Activated CD4-positive, alpha-beta T cell treated with anti-CD3 and anti-CD28 coated beads, Interleukin-2, amount 10 ng/mL, durations not matched to agents 24 days and 14 days (primary cell): ENCODE measurements at places on chromosomes 7 and 10. TPM values are rescaled to one million over a fixed set of nuclear protein-coding genes. Genes with fewer than 3 reads are reported as not detected.

CRTAC1 gene
- not detected in 2 replicates for total RNA-seq

DGKI gene
- total RNA-seq, result 16.2 and 21.4 TPM in 2 replicates

FAM237B gene
- total RNA-seq, result not detected in 2 replicates

- no peaks in the 10 kb centered on the region for H3K36me3 ChIP-seq
- H3K4me3 ChIP-seq, result no peak overlapping the region
- DNase-seq, result no peak
- no peaks in the 10 kb centered on the region for H3K4me1 ChIP-seq
- no peak overlapping the region for H3K27ac ChIP-seq
Measured at GRCh38 chr7:21076574-21076973, 289.9 kb upstream of the SP8 start.

GRCh38 chr10:102612964-102613275 lies 31.4 kb upstream of the TRIM8 start:
- H3K4me3 ChIP-seq, result peak overlapping the region; percentile 27
- H3K36me3 ChIP-seq, result peaks cover 6% of the 10 kb centered on the region
- peaks cover 20% of the 10 kb centered on the region for H3K4me1 ChIP-seq
- DNase-seq, result peak; percentile 74
- H3K27me3 ChIP-seq, result no peaks in the 10 kb centered on the region

GRCh38 chr7:70894799-70895198 lies 237.1 kb upstream of the GALNT17 start:
- H3K27me3 ChIP-seq, result no peaks in the 10 kb centered on the region
- DNase-seq, result no peak
- no peak overlapping the region for H3K27ac ChIP-seq

DNA sequence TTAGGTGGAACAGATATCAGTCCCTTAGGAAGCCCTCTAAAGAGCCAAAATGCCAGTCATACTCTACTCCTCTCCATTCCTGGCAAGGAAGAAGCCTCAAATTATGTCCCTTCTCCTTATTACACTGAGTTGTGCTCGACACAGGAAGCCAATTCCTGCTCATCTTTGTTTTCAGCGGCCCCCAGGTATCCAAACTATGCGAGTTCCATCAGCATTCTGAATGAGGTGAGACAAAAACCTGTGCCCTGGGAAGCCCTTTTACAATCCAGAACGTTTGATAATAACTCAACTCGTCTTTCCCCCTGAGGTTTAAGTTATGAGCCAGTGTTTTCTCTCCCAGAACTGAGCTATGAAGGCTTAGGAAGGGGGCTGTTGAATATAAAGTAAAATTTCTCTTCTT lies 580.5 kb downstream of the NXPH1 start:
- no peaks in the 10 kb centered on the region for H3K27me3 ChIP-seq
- no peaks in the 10 kb centered on the region for H3K4me1 ChIP-seq
- DNase-seq, result no peak
- no peaks in the 10 kb centered on the region for H3K36me3 ChIP-seq

GRCh38 chr10:60101821-60102220 lies 195.5 kb upstream of the CCDC6 start:
- H3K4me3 ChIP-seq, result no peak overlapping the region
- H3K36me3 ChIP-seq, result peaks cover 5% of the 10 kb centered on the region
- no peak overlapping the region for H3K27ac ChIP-seq
- H3K27me3 ChIP-seq, result no peaks in the 10 kb centered on the region
- no peaks in the 10 kb centered on the region for H3K4me1 ChIP-seq

OR2A5 gene
- total RNA-seq, result not detected in 2 replicates

DNA sequence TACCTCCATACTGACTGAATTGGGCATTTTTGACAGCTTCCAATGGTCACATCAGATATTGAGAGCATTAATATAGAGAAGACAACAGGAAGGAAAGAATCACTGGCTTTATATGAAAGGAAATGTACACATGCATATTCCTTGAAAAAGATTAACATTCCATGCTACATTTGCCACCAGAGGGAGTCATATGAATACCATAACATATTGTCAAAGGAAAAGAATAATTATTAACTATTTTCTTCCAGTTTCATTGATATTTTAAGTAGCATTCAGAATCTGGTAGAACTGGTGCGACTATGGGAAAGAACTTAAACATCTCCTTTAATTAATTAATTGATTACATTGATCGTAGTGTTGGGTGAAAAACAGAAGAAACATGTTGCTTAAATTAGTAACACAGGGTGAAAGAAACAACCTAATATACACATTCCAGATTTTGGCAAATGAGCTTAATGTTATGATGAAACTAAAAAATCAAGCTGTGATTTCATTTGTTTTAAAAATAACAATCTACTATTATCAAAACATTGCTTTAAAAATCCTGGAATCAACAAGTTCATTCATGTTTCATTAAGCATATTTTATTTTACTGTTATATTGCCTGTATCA lies 71.5 kb downstream of the GPR85 start:
- no peak overlapping the region for H3K27ac ChIP-seq
- DNase-seq, result no peak
- no peaks in the 10 kb centered on the region for H3K4me1 ChIP-seq
- H3K36me3 ChIP-seq, result no peaks in the 10 kb centered on the region
- H3K4me3 ChIP-seq, result no peak overlapping the region

GRCh38 chr7:81745637-81746036 lies 24.2 kb downstream of the HGF start:
- no peaks in the 10 kb centered on the region for H3K36me3 ChIP-seq
- H3K4me3 ChIP-seq, result no peak overlapping the region
- no peaks in the 10 kb centered on the region for H3K27me3 ChIP-seq
- no peak for DNase-seq

GRCh38 chr10:22034333-22034732 lies 30.8 kb upstream of the DNAJC1 start:
- no peaks in the 10 kb centered on the region for H3K36me3 ChIP-seq
- no peak overlapping the region for H3K27ac ChIP-seq
- no peak for DNase-seq
- peaks cover 2% of the 10 kb centered on the region for H3K4me1 ChIP-seq

DNA sequence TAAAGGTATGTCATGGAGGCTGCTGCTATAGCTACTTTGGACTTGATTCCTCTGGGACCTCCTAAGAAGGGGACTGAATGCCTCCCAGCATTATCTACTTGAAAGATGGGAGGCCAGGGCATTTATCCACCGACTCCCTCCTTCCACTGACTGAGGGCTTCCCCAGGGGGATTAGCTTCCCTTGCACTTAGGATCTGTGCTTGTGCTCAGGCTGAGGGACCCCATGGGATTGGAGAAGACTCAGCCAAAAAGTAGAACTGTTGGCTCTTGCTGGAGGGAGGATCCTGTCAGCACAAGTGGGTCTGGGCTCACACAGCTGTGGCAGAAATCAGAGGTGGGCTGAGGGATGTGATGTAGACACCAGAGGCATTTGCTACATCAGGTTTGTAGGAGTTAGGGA lies 81.5 kb upstream of the SYPL1 start:
- no peak for DNase-seq
- no peak overlapping the region for H3K27ac ChIP-seq
- H3K4me3 ChIP-seq, result no peak overlapping the region
- no peaks in the 10 kb centered on the region for H3K36me3 ChIP-seq
- no peaks in the 10 kb centered on the region for H3K4me1 ChIP-seq

KCNH2 gene
- 0.36 and 0.37 TPM in 2 replicates for total RNA-seq

GRCh38 chr7:157904866-157905570 lies 568.2 kb downstream of the DNAJB6 start:
- DNase-seq, result no peak
- no peaks in the 10 kb centered on the region for H3K36me3 ChIP-seq
- H3K27ac ChIP-seq, result no peak overlapping the region
- no peak overlapping the region for H3K4me3 ChIP-seq

GRCh38 chr10:71657604-71658466 lies 61.7 kb downstream of the C10orf105 start:
- no peaks in the 10 kb centered on the region for H3K4me1 ChIP-seq
- no peak overlapping the region for H3K4me3 ChIP-seq
- H3K27me3 ChIP-seq, result no peaks in the 10 kb centered on the region
- no peak overlapping the region for H3K27ac ChIP-seq

DNA sequence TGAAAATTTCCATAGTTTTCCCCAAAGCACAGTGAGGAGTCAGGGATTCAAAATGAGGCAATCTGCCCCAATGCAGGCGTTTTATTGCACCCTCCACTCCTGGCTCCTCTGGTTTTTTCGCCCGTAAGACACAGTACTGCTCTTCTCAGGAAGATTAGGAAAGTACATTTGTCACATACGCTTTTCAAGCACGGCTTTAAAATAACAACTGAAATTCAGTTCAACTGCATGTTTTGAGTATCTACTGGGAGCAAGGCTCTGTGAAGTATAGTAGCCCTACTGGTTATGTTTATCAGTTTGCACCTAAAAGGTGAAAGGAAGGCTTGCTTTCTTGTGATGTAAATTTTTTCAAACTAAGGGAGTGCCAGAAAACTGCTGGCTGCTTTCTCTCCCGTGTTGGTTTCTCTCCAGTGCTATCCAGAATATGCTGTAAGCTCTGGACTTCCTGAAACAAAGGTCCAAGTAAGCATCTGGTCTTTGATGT lies 1.9 kb upstream of the SGMS1 start:
- peak overlapping the region; percentile 92 for H3K27ac ChIP-seq
- no peak for DNase-seq
- H3K27me3 ChIP-seq, result peaks cover 3% of the 10 kb centered on the region

SH2D4B gene
- total RNA-seq, result 0.19 and 0.23 TPM in 2 replicates

GRCh38 chr7:149791-150636 lies 42.4 kb upstream of the FAM20C start:
- peak overlapping the region; percentile 95 for H3K4me3 ChIP-seq
- peak overlapping the region; percentile 100 for H3K27ac ChIP-seq
- H3K27me3 ChIP-seq, result peaks cover 4% of the 10 kb centered on the region
- peaks cover 14% of the 10 kb centered on the region for H3K4me1 ChIP-seq
- no peak for DNase-seq

DNA sequence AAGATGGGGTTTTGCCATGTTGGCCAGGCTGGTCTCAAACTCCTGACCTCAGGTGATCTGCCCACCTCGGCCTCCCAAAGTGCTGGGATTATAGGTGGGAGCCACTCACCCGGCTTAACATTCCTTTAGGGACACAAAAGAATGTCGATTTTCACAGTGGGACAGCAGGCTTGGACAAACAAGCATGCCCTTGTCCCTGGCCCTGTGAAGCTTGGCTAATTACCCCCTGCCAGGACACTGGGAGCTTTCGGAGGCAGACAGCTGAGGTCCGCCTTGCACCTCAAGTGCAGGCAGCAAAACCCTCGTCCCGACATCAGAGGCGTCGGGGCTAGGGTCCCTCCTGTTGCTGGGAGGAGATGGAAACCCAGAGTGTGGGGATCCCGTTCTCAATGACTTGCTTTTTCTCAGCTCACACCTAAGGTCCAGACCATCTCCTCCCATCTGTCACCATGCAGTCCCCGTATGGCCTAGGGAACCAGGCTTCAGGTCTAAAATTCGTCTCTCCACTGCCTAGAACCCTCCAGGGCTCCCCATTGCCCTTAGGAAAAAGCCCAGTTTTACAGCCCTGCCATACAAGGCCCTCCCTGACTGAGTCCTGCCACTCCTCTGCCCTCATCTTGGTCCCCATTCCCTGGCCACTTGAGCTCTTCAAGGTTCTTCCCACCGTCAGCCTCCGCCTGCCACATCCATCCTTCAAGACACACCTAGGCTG lies 6.3 kb upstream of the CLIP2 start:
- H3K27ac ChIP-seq, result no peak overlapping the region
- DNase-seq, result no peak
- H3K4me3 ChIP-seq, result no peak overlapping the region
- peaks cover 7% of the 10 kb centered on the region for H3K4me1 ChIP-seq

NPFFR1 gene
- total RNA-seq, result not detected in 2 replicates

PAPOLB gene
- total RNA-seq, result not detected in 2 replicates

CTNNA3 gene
- not detected in 2 replicates for total RNA-seq

BTAF1 gene
- total RNA-seq, result 63.9 and 67.1 TPM in 2 replicates

- H3K27me3 ChIP-seq, result no peaks in the 10 kb centered on the region
- DNase-seq, result peak; percentile 59
Measured at GRCh38 chr10:25226775-25227682, 52.2 kb downstream of the GPR158 start.

GRCh38 chr10:7487528-7487927 lies 76.7 kb upstream of the SFMBT2 start:
- H3K4me3 ChIP-seq, result no peak overlapping the region
- no peak overlapping the region for H3K27ac ChIP-seq
- H3K36me3 ChIP-seq, result peaks cover 6% of the 10 kb centered on the region
- DNase-seq, result no peak
- peaks cover 63% of the 10 kb centered on the region for H3K4me1 ChIP-seq

CTAGE6 gene
- total RNA-seq, result 0.52 and 1.5 TPM in 2 replicates

- H3K4me3 ChIP-seq, result no peak overlapping the region
- no peaks in the 10 kb centered on the region for H3K27me3 ChIP-seq
- H3K27ac ChIP-seq, result no peak overlapping the region
- no peaks in the 10 kb centered on the region for H3K36me3 ChIP-seq
Measured at GRCh38 chr7:78620920-78621319, 822.3 kb downstream of the PHTF2 start.

GRCh38 chr10:34477249-34477648 lies 337.8 kb downstream of the PARD3 start:
- no peak overlapping the region for H3K27ac ChIP-seq
- no peaks in the 10 kb centered on the region for H3K27me3 ChIP-seq
- no peak for DNase-seq
- no peaks in the 10 kb centered on the region for H3K36me3 ChIP-seq

DNA sequence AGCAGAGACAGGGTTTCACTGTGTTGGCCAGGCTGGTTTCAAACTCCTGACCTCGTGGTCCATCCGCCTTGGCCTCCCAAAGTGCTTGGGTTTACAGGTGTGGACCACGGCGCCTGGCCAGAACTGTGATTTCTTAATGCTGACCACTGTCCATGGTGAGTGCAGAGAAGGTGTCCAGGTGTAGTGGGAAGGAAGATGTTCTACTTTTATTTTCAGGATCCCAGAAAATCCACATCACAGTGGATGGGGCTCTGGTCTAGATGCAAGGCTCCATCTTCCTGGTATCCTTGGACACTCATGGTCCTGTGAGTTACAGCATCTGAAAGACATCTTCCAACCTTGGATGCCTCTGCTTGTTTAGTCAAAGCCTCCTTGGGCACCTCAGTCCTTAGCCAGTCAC lies 92.7 kb downstream of the CCDC3 start:
- H3K4me3 ChIP-seq, result no peak overlapping the region
- H3K27me3 ChIP-seq, result peaks cover 4% of the 10 kb centered on the region
- no peaks in the 10 kb centered on the region for H3K36me3 ChIP-seq

DNA sequence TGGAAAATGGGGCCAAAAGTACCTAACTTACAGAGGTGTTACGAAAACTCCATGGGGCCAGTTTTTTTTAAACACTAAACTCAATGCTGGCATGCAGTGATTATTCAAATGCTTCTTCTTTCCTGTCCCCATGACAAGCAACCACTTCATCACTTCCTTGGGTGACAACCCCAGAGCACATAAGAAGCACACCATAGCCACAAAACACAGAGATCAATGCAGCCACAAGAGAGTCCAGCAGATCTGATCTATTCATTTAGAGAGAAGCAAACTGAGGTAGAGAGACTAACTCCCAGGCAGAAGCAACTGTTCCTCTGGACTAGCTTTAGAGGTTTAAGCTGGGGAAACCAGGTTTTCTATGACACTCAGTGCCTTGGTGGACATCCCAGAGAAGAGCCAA lies 180.0 kb downstream of the GRID1 start:
- no peak overlapping the region for H3K4me3 ChIP-seq
- no peak overlapping the region for H3K27ac ChIP-seq
- H3K27me3 ChIP-seq, result peaks cover 10% of the 10 kb centered on the region
- no peaks in the 10 kb centered on the region for H3K4me1 ChIP-seq
- no peak for DNase-seq
- H3K36me3 ChIP-seq, result no peaks in the 10 kb centered on the region

GRCh38 chr7:12233175-12233574 lies 22.1 kb downstream of the TMEM106B start:
- no peak for DNase-seq
- H3K4me3 ChIP-seq, result no peak overlapping the region
- no peak overlapping the region for H3K27ac ChIP-seq
